Endodermal cell (in vitro differentiated cells): ENCODE measurements at places on chromosomes 7 and 10.

DNA sequence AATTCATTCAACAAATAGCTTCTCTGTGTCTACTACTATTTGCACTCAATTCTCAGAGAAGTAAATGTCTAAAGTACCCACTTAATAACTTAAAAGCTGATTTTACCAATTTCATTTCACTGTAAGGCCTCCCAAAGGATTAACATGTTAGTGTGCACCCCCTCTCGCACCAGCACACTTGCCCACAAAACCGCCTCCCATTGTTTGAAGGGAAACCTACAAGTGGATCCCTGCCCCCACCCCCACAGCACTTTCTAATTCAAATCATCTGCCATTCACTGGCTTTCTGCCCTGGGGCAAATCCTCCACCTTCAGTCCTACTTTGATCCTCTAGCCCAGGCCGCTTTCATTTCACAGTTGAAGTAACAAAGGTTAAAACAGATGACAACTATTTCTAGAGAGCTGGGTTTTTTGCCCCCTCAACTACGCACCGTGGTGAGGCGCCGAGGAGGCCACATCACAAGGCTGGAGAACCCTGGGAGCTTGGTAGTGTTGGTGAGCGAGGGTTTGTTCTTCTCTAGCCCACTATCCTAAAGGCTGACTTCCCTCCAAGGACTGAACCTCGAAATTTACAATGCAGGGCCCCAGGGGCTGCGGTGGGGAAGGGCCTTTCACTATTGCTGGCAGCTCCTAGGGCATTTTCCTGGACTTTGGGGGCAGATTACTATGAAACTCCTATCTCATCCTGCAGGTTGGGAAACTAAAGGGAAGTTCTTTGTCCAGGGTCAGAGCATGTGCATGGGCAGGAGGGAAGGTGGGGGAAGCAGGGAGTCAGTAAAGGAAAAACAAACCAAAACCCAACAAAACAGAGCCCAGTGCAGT is 517.4 kb upstream of the ZMIZ1 start:
- DNase-seq, result peak; percentile 68

DNA sequence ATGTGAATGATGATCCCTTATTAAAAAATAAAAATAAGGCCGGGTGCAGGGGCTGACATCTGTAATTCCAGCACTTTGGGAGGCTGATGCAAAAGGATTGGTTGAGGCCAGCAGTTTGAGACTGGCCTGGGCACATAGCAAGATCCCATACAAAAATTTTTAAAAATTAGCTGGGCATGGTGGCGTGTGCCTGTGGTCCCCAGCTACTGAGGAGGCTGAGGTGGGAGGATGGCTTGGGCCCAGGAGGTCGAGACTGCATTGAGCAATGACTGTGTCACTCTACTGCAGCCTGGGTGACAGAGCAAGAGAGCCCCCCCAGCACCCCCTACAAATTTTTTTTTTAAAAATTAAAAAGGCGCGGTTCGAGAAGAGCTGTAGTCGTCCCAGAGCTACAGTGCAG is 1.2 kb upstream of the BRI3 start:
- no peak for DNase-seq

- DNase-seq, result no peak
These were observed 12.0 kb downstream of the CLCN1 start for GRCh38 chr7:143327903-143328302.

DNA sequence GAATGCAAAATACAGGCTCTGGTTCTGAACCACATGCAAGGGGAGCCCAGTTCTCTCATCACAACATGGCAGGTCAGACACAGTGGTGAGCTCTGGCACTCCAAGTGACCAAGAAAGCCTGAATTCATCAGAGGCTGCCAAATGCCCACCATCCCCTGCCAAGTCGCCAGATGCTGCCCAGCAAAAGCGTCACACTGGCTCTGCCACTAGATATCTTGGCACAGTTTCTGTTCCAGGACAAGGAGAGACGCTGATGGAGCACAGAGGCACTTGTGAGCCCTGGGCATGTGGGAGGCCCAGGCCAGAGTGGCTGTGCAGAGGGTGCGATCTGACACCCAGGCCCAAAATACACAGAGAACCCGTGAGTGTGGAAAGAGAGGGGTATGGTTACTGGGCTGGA is 57.8 kb downstream of the GAD2 start:
- DNase-seq, result no peak

GRCh38 chr10:35353805-35354204 is 17.5 kb downstream of the CCNY start:
- no peak for DNase-seq

DNA sequence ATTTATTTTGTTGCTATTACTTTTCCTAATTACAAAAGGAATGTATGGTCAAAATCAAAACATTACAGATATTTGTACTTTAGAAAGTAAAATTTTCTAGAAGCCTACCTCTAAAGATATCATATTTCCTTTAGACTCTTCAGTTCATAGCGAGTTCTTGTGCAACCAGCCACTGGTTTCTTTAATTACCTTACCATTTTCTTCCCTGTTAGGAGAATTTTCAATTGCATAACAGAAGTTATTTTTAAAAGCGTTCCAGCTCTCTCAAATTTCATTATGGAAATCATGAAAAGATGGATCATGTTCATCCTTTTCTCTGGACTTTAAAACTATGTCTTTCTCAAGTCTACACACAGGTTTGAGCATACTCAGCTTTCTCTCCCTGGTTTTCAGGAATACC is 5.0 kb upstream of the TRUB1 start:
- no peak for DNase-seq

DNA sequence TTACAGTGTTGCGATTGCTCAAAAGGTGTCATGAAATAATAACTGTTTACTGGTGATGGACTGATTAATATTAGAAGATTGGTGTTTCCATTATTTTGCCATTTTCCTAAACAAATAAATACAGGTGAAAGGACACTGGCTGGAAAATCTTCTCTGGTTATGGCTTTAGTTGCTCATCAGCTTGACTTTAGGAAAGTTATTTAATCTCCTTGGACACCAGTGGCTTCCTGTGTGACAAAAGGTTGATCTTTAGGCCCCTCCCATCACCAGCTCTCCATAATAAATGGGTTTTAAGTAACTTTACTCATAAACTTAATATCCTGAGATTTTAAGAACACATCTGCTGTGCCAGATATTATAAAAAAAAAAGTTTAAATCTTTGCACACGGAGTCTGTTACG is 737 bp downstream of the CABCOCO1 start:
- no peak for DNase-seq

GRCh38 chr7:144470078-144470477 is 66.6 kb upstream of the NOBOX start:
- no peak for DNase-seq

GRCh38 chr7:120725376-120726039 is 132.4 kb downstream of the TSPAN12 start:
- DNase-seq, result no peak

GRCh38 chr10:74139981-74140380 is 10.6 kb downstream of the AP3M1 start:
- no peak for DNase-seq

GRCh38 chr7:142760071-142760642 is 10.6 kb upstream of the PRSS2 start:
- peak; percentile 76 for DNase-seq

GRCh38 chr7:16365177-16365576 is 56.2 kb downstream of the CRPPA start:
- no peak for DNase-seq

DNA sequence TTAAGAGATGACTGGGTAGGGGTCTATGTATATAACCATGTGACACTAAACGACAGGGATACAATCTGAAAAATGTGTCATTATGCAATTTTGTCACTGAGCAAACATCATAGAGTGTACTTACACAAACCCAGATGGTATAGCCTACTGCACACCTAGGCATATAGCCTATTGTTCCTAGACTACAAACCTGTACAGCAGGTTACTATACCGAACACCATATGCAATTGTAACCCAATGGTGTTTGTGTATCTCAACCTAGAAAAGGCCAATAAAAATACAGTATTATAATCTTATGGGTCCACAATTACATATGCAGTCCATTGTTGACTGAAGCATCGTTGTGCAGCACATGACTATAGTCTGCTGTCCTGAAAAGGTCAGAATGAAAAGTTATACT is 22.9 kb downstream of the STRIP2 start:
- DNase-seq, result no peak

GRCh38 chr10:5794236-5794635 is 19.0 kb downstream of the GDI2 start:
- DNase-seq, result no peak

DNA sequence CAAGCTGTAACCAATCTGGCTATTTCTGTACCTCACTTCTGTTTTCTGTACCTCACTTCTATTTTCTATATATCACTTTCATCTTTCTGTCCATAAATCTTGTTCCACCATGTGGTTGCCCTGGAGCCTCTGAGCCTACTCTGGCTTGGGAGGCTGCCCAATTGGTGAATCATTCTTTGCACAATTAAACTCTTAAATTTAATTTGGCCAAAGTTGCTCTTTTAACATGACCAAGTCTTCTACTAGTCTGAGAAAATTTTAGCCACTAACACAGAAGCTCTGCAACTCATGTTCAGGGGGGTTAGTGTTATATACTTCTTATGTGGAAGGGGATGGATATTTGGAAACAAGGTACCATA is 503.5 kb downstream of the KIF20B start:
- no peak for DNase-seq

DNA sequence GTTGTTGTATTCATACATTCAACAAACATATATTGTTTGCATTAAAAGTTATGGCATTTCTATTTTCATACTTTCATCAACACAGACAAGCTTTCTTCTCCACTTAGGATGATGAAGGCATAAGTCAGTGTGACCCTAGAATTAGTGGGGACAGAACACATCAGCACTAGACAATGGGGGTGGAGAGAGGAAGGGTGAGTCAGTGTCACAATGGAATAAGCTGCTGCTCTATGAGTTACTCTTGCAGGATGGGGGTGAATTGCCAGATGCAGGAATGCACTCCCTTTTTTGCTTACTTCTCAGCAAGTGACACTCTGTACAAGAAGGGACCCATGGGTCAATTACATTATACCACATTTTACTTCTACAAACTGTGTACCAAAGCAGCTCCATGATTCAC is 74.0 kb downstream of the DGKI start:
- no peak for DNase-seq

DNA sequence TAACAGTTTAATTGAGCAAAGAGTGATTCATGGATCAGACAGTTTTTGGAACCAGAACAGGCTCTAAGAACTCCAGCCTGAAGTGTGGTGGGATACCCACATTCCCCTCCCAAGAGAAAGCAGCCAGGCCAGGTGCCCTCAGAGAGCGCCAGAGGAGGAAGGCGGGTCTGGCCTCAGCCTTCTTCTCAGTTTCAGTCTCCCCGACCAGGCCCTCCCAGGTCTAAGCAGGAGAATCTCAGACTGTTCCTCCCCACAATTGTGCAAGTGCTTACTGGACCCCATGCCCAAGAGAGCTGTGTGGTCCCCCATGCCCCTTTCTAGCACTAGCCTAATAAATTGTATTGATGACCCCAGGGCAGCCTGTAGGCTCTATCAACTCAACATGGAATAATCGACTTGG is 25.6 kb downstream of the PPIF start:
- DNase-seq, result no peak
